ENCODE measurements at places on chromosomes 7 and 10.

DNA sequence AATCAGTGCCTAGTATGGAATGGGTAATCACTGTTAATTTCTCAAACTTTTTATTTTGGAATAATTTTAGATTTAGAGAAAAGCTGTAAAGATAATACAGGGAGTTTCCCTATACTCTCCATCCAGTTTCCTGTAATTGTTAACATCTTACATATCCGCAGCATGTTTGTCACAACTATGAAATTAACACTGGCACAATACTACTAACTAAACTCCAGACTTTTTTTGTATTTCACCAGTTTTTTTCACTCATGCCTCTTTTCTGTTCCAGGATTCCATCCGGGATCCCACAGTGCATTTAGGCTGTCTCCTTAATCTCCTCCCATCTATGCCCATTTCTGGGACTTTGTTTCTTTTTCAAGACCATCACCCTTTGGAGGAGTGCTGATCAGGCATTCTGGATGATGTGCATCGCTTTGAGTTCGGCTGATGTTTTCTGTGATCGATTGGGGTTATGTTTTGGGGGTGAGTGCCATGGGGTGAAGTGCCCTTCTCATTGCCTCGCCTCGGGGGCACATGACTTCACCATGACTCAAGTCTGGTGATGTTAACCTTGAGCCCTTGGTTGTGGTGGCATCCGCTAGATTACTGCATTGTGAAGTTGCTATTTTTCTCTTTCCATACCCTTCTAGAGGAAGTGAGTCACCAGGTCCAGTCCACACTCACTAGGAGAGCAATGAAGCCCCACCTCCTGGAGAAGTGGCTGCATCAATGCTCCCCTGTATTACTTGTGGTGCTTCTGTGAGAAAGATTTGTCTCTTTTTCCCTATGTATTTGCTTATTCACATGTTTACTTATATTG, 43.9 kb upstream of the GRB10 start:
- no peak for DNase-seq

DNA sequence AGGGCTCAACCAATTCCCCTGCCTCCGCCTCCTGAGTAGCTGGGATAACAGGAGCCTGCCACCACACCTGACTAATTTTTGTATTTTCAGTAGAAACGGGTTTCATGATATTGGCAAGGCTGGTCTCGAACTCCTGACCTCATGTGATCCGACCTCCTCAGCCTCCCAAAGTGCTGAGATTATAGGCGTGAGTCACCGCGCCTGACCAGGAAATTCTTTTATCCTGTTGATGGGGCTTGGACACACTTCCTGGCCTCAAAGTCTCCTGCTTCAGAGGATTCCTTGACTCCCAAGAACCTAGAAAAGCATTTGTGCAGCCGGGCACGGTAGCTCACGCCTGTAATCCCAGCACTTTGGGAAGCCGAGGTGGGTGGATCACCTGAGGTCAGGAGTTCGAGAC, 16.2 kb downstream of the ZNF425 start:
- DNase-seq: no peak

DNA sequence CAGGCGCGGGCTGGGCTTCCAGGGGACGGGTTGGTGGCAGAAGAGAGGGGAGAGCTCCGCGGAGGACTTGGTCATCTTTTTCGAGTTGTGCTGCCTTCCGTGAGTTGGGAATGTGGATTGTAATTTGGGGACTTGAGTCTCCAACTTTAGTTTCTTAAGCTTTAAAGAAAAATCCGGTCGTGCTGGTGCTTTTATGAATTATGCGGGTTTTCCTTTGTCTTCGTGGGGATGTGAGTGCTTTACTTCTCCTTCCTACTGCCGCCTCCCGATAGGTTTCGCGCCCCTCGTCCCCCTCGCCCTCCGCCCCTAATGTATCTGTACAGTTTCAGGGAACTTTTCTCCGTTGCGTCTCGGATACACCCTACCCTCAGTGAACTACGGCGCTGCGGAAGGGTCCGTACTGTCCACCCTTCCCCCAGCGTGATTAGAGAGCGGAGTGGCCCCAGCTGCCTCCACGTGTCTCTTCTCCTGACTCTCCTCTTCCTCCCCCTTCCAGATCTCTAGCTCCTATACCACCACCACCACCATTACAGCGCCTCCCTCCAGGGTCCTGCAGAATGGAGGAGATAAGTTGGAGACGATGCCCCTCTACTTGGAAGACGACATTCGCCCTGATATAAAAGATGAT, 649 bp downstream of the SCD start:
- DNase-seq: peak; percentile 2

DNA sequence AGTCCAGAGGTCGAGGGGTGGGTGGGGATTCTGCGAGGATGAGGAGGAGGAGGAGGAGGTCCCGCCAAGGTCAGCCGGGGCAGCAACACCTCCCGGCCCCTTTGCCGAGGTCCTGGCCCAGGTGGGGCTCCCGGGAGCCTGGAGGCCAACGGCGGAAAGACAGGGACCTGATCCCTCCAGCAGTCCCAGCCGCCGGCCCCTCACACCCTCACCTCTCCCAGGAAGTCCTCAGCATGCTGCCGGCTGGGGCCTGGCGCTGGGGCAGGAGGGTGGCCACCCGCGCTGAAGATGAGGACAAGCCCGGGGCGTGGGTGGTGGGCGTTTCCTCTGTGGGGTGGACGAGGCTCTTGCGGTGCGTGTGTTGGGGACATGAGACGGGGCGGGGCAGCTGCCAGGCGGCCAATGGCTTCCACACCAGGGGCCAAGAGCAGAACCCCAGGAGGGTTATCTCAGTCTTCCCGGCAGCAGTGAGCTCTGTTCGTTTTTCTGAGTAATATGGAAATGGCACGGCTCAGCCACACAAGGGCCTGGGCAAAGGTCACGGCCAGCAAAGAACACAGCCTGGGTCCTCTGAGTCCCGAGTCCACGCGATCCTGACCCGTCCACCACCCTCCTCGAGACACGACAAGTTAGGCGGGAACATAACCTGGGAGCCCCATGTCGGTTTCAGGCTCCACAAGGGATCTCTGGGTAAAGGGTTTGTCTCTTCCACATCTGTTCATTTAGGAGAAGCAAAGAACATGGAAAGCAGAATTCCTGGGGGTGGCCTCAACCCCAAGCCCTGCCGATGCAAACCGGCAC, 82.9 kb upstream of the PDGFA start:
- DNase-seq: no peak

GRCh38 chr10:77861366-77861765, 65.2 kb downstream of the DLG5 start:
- DNase-seq: no peak

- DNase-seq: no peak
Observed at GRCh38 chr7:40673285-40673684, 538.5 kb downstream of the SUGCT start.

DNA sequence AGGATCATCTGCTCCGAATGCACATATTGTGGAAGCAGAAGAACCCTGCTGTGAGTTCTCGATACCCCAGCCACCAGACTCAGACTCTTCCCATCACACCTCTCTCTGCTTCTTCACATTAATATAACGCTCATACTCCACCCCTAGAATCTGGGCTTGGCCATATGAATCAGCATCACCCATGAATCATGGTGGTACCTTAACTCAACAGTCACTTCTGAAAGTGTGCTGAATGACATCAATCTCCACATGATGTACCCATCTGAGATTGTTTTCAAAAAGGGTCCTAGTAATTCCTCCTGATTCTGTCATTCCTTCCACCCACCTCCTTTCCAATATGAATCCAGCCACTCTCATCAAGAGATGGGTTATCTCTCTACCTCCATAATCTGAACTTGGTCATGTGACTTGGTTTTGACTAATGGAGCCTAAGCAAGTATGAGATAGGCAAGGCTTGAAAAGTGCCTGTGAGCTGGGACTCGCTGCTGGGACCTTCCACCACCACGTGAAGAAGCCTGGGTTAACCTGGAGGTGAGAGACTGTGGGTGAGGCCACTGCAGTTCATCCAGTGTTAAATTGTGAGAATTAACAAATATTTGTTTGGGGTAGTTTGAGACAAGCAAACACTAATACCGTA, 15.4 kb downstream of the YWHAG start:
- no peak for DNase-seq

- peak; percentile 53 for DNase-seq
Observed at GRCh38 chr7:149126662-149127266, 640 bp upstream of the ZNF425 start.

GRCh38 chr7:78326876-78327275, 528.3 kb downstream of the PHTF2 start:
- DNase-seq: no peak

DNA sequence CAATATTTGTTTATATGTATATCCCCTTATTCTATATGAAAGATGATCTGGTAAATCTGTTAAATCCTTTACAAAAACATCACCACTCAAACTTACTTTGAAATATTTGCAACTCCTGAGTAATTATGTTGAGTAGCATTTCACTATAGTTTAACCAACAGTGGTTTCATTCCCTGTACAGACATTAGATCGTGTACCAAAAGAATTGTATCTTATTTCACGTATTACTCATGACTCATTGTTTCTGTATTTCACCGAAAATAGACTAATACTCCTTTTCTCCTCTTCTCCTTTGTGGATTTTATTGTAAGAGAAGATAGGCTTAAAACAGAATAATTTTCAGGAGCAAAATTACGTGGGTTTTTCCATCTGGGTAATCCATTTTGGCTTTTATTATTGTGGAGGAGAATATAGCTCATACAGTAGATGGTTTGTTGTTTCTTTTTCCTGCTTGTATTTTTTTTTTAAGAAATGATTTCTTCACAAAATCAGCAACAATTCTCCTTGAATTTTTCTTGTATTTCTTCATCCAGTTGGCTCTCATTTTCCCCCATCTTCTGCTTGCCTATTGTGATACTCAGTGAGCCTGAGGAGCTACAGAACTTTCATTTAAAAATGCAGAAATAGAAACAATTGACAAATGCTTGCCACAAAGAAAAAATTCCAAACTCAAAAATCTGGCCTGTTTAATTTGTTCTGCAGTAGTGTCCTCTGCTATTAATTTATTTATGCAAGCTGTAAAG, 90.6 kb upstream of the OIT3 start:
- DNase-seq: no peak

- no peak for DNase-seq
Observed at GRCh38 chr7:45575501-45576248, 1.5 kb downstream of the ADCY1 start.

- no peak for DNase-seq
Observed at GRCh38 chr10:24708081-24708480, 15.6 kb downstream of the ARHGAP21 start.

DNA sequence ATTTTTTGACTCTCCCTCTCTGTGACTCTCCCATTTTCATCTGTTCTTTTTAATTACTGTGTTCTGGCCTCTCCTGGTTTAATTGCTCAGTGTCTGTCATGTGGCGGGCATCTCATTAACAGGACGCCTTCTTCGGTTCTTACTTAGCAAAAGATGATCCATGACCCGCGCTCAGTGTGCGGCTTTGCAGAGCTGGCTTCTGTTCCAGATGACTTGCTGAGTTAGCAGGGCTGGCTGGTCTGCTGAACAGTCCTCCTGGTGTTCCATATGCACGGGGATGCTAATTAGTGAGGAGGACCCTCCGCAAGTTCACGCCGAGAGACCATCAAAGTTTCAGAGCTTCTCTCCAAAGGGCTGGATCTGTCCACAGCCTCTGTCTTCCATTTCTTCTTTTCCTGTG, 258.6 kb upstream of the MKI67 start:
- DNase-seq: no peak

GRCh38 chr7:101538596-101539459, 90.3 kb downstream of the MYL10 start:
- DNase-seq: no peak

DNA sequence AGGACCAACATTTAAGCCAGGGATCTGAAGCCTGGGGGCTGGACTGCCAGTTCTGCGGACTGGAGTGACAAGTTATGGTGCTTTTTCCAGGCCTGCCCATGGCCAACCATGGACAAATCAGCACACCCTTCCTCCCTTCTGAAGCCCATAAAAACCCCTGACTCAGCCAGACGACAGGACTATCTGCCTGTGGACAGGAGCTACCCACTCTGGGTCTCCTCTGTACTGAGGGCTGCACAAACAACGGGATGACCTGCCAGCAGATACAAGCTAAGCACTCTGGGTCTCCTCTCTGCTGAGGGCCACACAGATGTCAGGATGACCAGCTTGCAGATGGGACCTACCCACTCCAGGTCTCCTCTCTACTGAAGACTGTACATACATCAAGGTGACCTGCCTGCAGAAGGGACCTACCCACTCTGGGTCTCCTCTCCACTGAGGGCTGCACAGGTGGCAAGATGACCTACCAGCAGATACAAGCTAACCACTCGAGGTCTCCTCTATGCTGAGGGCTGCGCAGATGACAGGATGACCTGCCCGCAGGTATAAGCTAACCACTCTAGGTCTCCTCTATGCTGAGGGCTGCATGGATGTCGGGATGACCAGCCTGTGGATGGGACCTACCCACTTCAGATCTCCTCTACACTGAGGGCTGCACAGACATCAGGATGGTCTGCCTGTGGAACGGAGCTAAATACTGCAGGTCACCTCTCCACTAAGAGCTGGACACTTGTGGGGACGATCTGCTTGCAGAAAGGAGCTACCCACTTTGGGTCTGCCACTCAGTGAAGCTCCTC, 110.1 kb upstream of the GPR22 start:
- no peak for DNase-seq

DNA sequence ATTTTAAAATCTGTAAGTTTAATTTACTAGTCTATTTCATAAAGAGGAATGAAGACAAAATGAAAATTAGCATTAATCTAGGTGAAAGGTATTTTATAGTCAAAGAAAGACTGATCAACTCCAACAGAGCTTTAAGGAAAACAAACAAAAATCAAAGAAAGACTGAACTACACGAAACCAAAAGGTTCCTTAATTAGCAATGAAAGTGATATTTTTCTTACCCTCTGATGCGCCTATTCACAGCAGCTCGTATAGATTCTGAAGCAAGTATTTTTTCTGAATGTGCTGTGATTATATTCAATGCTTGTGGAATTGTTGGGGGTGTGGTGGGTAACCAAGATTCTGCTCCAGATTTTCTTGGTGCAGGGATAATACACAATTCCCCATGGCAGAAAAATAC, 11.8 kb downstream of the ECD start:
- DNase-seq: no peak

DNA sequence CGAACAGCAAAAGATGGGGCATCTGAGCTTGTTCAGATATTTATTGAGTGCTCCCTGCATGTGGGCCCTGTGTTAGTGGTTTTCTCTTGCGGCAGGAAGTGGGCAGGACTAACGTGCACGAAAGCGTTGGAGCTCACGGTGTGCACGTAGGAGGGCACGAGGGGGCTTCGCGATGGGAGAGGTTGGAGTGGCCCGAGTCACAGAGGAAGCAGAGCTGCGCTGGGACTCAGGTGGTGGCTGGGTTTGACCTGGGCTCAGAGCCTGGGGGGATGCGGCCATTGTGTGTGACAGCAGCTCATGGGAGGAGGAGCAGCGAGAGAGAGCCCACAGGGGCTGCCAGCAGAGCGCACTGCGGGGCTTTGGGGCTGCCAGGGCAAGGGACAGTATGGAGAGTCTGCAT, 7.7 kb downstream of the ZSCAN25 start:
- no peak for DNase-seq

DNA sequence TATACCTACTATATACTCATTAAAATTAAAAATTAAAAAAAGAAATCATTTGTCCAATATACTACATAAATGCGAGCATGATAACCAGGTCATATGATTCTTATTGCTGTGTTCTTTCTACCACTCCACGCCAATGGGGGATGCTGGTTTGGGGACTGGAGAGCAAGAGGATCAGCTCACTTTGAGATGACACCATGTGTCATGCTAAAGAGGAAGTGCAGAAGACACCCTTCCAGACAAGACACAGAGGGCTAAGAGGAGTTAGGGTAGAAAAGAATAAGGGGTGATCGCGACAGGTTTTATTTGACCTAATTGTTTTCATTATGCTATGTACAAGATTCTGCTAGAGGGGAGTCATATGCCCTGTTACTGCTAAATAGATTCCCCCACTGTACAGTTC, 33.8 kb upstream of the MGAM2 start:
- DNase-seq: no peak
